Foreskin fibroblast (primary cell): ENCODE measurements at places on chromosomes 11 and 22.

DNA sequence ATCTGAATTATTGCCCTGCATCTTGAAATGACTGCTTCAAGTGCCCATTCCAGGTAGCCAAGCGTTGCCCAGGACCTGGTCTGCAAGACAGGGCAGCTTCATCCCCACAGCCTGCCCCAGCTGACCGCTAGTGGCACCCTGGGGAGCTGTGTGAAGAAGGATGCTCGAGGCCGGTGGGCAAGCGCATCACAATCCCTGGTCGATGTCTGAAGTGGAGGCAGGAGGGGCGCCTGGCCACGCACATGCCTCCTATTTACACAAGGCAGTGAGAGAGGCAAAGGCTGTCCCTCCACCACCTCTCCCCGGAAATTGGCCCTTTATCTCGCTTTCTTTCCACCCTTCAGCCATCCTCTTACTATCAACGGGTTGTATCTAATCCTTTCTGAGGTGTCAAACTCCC, 28.1 kb upstream of the PHF21A start:
- DNase-seq: no peak

DNA sequence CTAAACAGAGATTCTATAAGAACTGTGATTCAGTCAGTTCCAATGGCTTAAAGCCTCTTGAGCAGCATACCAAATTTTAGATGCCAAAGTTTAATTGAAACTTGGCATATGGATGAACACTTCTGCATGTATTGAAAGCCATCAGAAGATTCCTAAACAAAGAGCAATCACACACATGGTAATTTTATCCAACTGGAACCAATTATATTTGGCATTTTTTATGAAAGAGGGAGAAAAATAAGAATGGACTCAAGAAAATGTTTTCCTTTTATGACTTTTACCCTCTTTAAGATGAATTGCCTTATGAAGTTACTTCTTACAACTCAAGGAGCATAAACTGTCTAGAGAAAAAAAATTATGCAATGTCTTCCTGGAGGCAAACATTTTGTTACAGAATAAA, 7.4 kb downstream of the TRPC6 start:
- no peak for DNase-seq

DNA sequence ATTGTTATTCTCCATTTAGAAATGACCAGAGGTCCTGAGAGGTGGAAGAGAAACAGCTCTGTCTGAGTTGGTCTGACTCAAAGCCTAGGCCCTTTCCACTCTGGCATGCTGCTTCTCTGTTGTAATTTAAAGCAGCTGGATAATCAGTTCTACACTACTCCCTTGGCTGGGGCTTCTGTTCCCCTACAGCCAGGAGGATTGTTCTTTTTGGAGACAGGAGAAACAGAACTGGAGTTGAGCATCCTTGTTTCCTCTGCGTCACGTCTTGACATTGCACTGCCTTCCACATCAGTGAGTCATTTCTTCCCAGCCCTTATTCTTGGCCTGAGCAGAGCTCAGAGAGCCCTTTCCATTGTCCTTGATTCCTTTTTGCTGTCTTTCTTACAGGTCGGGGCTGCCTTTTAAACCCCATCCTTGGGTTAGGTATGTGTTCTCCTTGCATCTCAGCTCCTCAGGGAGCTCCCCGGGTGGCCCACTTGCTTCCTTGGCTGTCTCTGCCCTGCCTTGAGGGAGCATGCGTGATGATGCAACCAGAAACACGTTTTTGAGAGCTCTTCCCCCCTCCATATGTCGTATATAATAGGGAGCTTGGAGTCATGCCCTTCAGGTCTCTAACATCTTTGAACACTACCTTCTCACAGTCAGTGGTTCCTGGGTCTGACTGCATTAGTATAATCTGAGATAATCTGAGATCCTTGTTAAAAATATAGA, 35.7 kb downstream of the CYB5R2 start:
- DNase-seq: peak; percentile 61

DNA sequence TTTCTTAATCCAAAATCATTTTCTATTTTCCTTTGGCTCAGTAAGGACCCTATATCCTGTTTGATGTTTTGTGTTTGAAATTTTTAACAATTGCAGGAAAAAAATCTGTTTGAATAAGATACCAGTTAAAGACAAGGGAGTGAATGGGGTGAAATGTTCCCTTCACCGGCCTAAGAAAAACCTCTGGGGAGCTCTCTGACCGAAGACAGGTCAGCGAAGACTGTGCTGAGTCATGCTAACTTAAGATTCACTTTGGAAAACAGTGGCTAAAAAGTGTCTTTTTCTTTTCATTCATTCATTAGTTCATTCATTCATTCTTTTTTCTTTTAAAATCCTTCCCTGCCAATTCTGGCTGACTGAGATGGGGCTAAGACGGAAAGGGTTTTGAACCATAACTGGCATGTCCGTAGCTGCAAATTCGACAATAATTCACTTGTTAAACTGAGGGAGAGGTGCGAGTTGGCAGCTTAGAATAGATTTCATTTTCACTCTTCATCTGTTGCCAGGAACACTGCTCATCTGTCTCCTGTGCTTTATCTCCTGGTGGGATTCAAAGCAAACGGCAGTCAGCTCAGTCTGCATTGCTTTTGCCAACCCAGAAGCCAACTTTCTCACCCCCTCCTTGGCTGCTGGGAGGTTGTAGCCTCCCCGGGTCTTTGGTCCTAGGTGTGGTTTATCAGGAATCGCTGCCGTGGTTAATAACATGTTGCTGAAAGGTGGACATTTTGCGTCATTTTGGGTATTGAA, 434.0 kb upstream of the LARGE1 start:
- no peak for DNase-seq

GRCh38 chr11:1453611-1454034, 33.0 kb downstream of the MOB2 start:
- no peak for DNase-seq

GRCh38 chr22:27089264-27089663, 431.9 kb downstream of the MIAT start:
- no peak for DNase-seq

DNA sequence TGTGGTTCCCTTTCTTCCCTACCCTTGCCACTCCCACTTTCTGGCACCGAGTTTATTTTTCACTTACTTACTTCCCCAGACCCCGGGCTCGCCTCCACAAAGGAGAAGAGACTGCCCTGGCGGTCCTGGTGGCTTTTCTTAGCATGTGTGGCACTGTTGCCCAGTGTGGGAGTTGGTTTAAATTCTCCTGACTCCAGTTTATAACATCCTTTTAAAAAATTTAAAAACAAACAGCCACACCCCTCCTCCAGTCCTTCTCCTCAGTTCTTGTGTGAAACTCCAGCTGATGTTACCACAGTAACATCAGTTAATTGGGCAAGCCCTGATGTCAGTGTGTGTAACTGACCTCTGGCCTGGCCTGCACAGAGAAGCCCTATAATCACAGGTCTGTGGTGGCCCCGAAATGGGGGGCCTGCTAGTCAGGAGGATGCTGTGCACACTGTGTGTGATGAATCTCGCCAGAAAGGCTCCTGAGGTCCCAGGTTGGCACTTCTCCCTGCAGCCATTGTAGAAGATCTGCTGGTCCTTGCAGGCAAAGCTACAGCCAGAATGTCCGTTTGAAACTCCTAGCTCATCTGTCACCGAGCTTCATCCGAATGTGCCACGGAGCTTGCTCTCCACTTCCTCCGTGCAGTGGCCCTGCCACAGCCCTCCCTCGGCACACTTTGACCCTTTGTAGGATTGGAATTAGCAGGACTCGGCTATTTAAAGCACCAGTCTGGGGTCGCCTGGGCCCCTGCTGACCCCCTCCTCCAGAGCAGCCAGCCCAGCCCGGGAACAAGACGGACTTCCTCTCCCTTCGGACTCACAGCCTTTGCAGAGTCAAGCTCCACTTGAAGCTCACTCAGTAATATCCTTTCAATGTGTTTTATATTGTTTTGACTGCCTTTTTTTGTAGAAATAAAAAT, 7.6 kb downstream of the YDJC start:
- peak; percentile 58 for DNase-seq

DNA sequence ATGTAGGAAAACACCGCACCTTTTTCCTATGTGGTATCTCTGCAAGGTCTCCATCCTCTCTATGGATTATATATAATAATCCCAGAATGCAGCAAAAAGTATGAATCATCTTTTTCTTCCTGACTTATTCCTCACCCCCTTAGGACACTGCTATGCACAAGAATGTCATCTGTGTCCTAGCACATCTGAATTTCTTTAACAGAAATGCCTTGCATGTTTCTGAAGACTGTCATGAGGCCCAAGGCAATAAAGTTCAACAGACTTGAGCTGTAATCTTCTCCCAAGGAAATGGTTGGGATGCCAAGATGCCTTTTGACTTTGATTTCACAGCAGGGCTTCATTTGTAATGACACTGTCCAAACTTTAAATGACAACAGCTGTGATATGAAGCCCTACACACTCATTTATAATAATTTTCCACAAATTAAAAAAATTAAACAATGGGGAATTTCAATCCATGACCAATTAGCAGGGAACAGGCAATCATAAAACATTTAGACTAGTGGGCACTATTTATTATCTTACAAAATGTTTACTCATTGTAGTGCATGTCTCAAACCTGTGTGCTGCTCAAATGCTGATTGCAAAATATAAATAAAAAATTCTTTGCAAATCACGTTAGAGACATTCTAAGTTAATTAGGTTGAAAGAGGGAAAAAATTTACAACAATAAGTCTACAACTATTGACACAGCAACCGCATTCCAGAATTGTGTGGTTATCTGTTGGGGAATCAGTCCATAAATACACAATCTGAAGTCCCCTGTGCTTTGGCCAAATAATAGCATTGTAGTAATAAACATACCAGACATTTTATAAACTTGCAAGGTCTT, 242.3 kb downstream of the SWAP70 start:
- DNase-seq: peak; percentile 95

DNA sequence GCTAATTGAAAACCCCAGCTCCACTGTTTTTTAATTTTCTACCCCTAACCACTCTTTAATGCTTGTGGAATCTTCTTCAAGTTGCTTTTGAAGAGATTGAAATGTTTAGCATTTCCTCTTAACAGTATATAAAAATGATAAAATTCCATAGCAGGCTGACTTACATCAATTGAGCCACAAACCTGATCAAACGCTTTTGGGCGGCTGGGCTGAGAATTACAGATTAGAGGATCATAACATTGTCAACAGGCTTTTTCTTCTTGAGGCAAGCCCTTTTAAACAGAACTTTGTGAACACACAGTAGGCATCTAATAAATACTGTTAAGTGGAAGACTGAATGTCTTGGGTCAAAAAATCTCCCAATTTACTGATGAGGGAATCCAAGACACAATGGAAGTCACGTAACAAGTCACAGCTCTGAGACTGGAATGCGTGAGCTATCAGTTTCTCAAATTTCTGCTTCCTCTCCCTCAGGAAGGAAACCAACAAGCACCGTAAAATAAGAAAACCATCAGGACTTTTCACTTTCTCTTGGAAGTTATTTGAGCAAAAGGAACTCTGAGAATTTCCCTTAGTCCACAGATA, 50.0 kb upstream of the CCDC89 start:
- DNase-seq: no peak

- DNase-seq: no peak
Observed at GRCh38 chr11:1193326-1194230, 29.3 kb upstream of the MUC5B start.

GRCh38 chr11:131859538-131860210, 489.3 kb downstream of the NTM start:
- DNase-seq: peak; percentile 82

- no peak for DNase-seq
Observed at GRCh38 chr11:130099356-130099755, 29.7 kb downstream of the APLP2 start.

DNA sequence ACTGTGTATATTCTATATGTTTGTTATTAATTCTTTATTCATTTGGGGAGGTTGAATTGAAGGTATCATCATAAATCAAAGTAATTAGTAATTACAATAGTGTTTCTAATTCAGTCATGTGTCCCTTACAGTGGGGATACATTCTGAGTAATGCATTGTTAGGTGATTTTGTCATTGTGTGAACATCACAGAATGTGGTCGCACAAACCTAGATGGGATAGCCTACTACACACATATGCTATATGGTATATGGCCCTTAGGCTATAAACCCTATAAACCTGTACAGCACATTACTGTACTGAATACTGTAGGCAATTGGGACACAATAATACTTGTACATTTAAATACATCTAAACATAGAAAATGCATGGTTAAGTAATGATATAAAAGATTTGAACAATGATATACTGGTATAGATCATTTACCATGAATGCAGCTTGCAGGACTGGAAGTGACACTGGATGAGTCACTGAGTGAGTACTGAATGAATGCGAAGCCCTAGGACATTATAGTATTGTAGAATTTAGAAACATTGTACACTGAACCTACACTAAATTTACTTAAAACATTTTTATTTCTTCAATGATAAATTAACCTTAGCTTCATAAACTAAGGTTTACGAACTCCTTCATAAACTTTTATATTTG, 936.2 kb upstream of the CHORDC1 start:
- DNase-seq: no peak

- DNase-seq: no peak
Observed at GRCh38 chr22:38448945-38449745, 5.9 kb downstream of the KCNJ4 start.

DNA sequence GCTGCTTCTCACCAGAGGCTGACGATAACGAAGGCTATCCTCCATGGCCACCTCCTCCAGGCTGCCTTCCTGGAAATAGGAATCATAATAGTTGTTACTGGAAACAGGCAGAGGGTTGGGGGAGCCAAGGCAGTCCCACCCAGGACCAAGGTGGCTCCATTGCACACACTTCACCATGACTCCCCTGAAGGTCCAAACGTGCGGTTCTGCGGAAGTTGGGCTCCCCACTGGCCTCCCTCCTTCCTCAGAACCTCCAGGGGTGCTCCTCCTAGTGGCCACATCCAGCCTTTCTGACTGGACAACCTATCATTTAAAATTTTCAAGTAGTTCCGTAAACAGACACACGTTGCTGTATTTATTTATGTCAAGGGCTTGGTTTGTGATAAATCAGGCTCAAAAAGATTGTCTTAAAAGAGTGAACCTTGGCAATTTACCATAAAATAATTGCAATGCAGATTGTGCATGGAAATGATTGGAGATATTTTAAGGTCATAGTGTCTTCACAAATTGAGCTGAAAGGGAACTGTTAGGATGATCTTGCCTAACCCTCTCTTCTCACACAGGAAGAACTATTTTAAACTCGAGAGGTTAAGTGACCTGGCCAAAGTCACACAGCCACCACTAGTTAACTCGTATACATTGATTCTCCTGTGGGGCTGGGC, 1.4 kb upstream of the TCN2 start:
- peak; percentile 63 for DNase-seq

- DNase-seq: no peak
Observed at GRCh38 chr11:69308936-69309615, 15.1 kb downstream of the MYEOV start.

- no peak for DNase-seq
Observed at GRCh38 chr22:33757802-33758483, 162.3 kb downstream of the LARGE1 start.

- DNase-seq: peak; percentile 76
Observed at GRCh38 chr22:44729391-44730021, 22.9 kb upstream of the ARHGAP8 start.

DNA sequence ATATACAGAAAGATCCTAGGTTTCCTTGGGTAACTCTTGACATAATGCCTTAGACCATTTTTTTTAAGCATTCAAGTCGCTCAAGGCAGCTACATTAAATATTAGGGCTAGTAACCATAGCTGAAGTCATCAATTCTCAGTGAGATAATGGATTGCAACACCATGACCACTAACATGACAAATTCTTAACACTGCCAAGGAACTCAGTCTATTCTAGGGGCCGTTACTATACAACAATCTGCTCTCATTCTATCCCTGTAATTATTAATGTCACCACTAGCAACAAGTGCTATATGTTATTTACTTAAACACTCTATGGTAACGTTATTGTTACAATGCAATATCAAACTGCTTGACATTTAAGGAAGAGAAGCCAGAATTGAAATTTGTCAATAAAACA, 3.2 kb upstream of the STK33 start:
- DNase-seq: peak; percentile 76

- no peak for DNase-seq
Observed at GRCh38 chr11:108221911-108222573, 396 bp downstream of the NPAT start.
